ENCODE measurements at places on chromosomes 1 and 21. TPM values are rescaled to one million over a fixed set of nuclear protein-coding genes. Genes with fewer than 3 reads are reported as not detected.

ASTN1 gene
- not detected for total RNA-seq

NBPF4 gene
- not detected for total RNA-seq

CEP85 gene
- 11.1 TPM for total RNA-seq

HRNR gene
- not detected for total RNA-seq

PLPPR5 gene
- not detected for total RNA-seq

PSMD4 gene
- 281 TPM for total RNA-seq

CNKSR1 gene
- 0.19 TPM for total RNA-seq

PTBP2 gene
- total RNA-seq = 14.1 TPM

OLFML2B gene
- 1.2 TPM for total RNA-seq

TP73 gene
- not detected for total RNA-seq

Data from regular cardiac myocyte (primary cell).